ENCODE measurements at places on chromosomes 5 and 9.

DNA sequence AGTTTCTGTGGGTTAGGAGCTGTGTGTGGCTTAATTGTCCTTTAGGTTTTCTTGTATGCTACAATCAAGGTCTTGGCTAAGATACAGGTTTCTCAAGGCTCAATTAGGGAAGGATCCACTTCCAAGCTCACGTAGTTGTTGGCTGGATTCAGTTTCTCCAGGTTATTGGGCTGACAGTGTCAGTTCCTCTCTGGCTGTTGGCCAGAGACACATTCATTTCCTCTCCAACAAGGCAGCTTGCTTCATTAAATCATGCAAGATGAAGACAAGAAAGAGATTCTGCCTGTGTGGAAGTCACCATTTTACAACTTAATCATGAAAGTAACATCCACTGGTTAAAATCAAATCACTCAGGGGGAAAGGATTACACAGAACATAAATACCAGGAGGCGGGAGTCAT lies 275.7 kb upstream of the KIF2A start:
- no peak for DNase-seq

- no peak for DNase-seq
These were observed 23.1 kb upstream of the TDRD7 start for GRCh38 chr9:97388721-97389238.

DNA sequence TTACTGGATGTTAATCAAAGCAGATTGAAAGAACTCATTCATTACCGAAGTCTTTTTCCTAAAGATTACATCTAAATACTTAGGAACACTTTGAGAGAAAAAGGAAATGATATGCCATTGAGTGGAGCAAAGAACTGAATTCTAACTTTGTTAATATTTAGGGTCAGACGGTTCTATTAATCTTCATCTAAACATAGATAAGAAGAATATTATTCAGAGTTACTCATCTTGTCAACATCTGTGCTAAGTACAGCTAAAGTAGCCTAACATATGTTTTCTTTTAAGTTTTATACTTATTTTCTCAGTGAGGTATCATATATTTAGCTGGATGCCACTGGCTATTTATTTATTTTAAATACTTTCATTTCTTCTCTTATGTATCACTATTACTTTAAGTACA lies 1763.7 kb downstream of the EFNA5 start:
- no peak for DNase-seq

- no peak for DNase-seq
These were observed 35.5 kb downstream of the BICD2 start for GRCh38 chr9:92728831-92729734.

DNA sequence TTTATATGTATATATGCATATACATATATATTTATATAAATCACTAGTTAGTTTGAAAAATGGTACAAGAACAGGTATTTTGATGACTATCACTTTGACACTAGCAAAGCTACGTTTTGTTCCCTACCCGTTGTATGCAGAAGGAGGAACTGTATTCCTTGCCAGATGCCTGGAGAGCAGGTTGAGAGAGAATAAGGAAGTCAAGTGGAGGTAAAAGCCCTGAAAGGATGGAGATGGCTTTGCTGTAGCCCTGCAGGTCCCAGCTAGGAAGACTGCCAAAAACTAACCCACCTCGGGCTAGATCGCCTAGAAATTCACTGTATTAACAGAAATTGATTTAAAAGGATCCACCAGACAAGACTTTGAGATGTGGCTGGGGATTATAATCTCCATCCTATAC lies 229.3 kb downstream of the RFX3 start:
- DNase-seq: no peak

All from stimulated activated CD4-positive, alpha-beta T cell treated with anti-CD3 and anti-CD28 coated beads, Interleukin-15, amount 100 ng/mL, for 1 hour (primary cell).